Activated naive CD4-positive, alpha-beta T cell treated with anti-CD3 and anti-CD28 coated beads, Interleukin-2, amount 50 U/mL, for 72 hours (primary cell): ENCODE measurements at places on chromosomes 7 and 10. TPM values are rescaled to one million over a fixed set of nuclear protein-coding genes. Genes with fewer than 3 reads are reported as not detected.

Gene TMEM196
- total RNA-seq, result not detected

Gene H2BK1
- 1.2 TPM for total RNA-seq

Gene MBL2
- total RNA-seq, result not detected

Gene CACNA2D1
- total RNA-seq, result not detected

Gene TEX36
- not detected for total RNA-seq

Gene VSTM2A
- not detected for total RNA-seq

Gene OPN1SW
- not detected for total RNA-seq

Gene LRRTM3
- total RNA-seq, result not detected

Gene PKD2L1
- not detected for total RNA-seq

Gene CLDN3
- total RNA-seq, result not detected

Gene CNNM1
- total RNA-seq, result 2.2 TPM
